ENCODE measurements at places on chromosomes 1 and 21.

DNA sequence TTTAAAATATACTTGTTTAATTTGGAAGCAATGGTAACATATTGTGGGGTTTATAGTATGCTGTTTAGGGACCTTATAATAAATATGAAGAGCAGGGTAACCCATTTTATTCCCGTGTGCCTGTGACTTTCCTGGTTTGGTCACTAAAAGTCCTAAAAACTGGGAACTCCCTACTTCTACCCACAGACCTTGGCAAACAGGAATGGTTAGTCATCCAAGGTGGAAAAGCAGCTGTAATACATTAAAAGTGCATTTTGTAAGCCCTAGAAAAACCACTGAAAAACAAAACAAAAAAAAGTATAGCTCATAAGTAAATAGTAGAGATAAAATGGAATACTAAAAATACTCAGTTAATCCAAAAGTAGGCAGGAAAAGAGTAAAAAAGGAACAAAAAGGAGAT is 538.9 kb downstream of the LMO4 start:
- no peak for DNase-seq

- no peak for DNase-seq
Measured at GRCh38 chr21:34372321-34372720, 3.0 kb upstream of the SMIM11 start.

- DNase-seq, result peak; percentile 75
Measured at GRCh38 chr1:234727018-234727940, 117.3 kb upstream of the IRF2BP2 start.

DNA sequence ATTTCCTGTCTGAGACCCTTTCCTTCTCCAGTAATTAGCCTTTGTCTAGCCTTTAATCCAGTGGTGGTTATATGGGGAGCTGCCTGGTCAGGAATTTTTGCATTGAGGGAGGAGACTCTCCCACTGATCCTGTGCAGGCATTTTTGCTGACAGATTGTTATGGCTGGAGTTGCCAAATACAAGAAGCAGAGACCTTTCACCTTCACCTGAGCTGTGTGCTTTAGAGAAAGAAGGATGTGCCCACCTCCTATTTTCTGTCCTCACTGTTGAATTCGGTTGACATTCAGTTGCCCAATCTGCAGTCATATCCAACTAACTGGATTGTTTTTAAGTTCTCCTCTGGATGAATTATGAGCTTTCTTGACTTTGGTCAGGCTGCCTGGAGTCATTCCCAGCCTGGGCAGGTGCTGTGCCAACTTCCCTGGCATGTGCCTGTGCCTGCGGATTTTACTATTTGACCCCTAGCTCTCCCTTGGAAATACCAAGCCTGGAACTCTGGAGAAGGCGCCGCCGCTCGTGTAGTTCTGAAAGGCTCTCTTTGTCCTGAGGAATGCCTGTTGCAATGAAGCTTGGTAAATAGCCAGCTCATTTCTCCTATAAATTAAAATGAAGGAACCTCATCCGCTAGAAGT is 143.9 kb downstream of the NOS1AP start:
- DNase-seq, result no peak

- DNase-seq, result no peak
Measured at GRCh38 chr1:97581614-97582051, 339.2 kb downstream of the DPYD start.

- DNase-seq, result no peak
Measured at GRCh38 chr1:53462193-53462592, 3.0 kb downstream of the DMRTB1 start.

GRCh38 chr1:2163205-2163604 is 31.4 kb downstream of the FAAP20 start:
- DNase-seq, result no peak

DNA sequence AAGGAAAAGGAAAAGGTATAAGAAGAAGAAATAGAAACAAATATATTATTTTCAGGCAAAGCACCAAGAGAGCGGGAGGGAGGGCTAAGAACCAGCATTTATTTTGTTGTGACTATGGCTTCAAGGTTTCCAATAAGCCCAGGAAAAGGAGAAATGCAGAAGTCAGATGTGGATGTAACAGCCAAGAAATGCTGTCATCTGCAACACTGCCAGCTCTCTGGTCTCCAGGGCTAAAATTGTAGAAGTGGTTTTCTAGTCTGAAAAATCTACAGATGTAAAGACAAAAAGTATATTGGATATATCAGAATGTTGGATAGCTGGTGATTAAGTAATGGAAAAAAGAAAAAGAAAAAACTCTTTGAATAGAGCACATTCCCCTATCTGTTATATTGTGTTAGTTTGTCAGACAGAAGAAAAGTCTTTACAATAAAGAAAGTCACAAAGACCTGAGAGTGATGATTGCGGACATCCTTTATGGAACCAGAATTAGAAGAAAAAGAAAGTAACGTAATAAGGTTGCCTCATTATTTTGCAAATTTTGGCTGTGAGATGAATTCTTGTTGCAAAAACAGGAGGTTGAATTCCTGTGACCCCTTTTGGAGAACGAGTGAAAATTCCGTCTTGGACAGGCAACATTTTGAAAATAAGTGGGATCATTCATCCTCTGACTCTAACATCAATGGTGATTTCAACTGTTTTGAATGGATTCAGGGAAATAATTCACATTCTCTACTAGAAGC is 938.1 kb downstream of the TTLL7 start:
- no peak for DNase-seq

DNA sequence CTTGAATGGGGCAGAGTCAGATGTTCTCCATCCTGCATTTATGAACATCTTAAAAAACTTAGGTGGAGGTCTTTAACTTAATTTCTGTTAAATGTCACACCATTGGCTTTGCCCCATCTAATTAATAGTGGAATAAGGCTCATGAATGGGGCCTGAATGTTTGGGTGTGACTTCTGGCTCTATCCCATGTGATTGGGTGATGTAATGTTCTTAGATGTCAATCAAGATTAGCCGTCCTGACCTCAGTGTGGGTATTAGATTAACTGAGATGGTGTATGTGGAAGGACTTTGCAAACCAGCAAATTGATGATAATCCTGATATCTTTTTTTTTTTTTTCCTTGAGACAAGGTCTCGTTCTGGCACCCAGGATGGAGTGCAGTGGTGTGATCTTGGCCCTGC is 38.1 kb downstream of the C1orf21 start:
- DNase-seq, result no peak

DNA sequence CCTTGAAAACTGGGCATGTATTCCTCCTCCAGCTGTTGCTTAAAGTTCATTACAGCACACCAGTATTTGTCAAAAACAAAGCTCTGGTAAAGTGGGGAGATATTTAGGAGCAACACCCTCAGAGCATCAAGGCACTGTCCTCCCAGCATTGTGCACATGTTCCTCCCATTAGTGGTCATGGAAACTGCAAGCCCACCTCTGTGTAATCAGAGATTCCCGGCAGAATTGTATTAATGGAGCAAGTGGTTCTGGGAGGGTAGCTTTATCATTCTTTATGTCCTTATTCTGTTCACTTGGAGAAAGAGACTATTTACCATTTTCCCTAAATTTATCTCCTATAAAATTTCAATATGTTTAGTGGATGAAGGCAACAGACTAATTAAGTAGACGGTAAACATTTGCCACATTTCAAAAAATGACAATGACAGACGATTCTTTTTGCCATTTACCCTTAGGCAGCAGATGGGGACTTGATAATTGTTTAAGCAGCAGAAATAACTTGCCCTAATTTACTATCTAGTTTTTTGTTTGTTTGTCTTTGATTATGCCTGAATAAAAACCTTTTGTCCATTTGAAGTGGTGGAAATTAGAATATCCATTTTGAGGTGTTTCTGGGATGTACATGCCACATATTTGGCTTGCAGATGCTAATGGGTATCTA is 289.6 kb upstream of the ST6GALNAC5 start:
- peak; percentile 81 for DNase-seq

- no peak for DNase-seq
Measured at GRCh38 chr1:65372557-65372956, 47.9 kb upstream of the LEPR start.

GRCh38 chr21:33029385-33029921 is 3.7 kb downstream of the OLIG2 start:
- no peak for DNase-seq

GRCh38 chr1:156471496-156472490 is 28.8 kb downstream of the MEF2D start:
- peak; percentile 65 for DNase-seq

Measured in NCI-H2171 (cell line).